ENCODE measurements at places on chromosomes 16 and 17.

- no peak for DNase-seq
Measured at GRCh38 chr17:63304704-63305261, 141.3 kb downstream of the CYB561 start.

DNA sequence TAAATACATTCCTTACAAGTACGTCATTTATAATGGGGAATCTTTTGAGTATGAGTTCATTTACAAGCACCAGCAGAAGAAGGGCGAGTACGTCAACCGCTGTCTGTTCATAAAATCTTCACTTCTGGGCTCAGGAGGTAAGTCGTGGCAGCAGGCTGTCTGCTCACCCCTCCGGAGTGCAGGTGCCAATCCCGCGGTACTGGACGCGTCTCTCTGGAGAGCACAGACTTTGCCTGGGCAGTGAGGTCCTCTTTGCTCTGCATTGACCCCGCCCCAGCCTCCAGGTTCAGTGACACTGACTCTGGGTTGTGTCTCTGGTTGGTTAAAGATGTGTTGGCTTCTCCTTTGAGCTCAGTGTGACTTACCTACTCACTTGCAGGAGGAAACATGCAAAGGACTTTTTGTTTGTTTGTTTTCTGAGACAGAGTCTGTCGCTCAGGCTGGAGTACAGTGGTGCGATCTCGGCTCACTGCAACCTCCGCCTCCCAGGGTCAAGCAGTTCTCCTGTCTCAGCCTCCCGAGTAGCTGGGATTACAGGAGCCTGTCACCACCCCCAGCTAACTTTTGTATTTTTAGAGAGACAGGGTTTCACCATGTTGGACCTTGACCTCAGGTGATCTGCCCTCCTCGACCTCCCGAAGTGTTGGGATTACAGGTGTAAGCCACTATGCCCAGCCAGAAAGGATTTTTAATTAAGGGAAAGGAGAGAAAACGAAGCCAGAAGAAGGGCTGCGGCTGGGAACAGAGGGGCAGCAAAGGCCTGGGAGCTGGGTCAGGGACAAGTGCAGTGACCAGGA, 31.2 kb downstream of the RNF213 start:
- no peak for DNase-seq

- DNase-seq: no peak
Measured at GRCh38 chr16:11245222-11245737, 10.7 kb downstream of the SOCS1 start.

DNA sequence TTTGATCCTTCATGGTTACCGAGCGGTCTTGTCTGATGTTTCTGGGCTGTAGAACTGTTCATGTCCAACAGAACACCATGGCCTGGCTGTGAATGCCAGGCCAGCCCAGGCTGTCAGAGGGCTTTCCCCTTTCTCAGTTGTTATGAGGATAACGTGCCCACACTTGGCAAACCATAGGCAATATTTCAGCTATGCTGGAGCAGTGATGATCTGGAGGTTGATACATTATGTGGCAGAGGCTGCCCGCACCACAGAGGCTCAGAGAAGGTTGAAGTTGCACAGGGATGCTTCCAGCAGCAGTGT, 92.9 kb downstream of the C16orf78 start:
- DNase-seq: no peak

GRCh38 chr17:60381958-60382357, 10.0 kb downstream of the USP32 start:
- no peak for DNase-seq

DNA sequence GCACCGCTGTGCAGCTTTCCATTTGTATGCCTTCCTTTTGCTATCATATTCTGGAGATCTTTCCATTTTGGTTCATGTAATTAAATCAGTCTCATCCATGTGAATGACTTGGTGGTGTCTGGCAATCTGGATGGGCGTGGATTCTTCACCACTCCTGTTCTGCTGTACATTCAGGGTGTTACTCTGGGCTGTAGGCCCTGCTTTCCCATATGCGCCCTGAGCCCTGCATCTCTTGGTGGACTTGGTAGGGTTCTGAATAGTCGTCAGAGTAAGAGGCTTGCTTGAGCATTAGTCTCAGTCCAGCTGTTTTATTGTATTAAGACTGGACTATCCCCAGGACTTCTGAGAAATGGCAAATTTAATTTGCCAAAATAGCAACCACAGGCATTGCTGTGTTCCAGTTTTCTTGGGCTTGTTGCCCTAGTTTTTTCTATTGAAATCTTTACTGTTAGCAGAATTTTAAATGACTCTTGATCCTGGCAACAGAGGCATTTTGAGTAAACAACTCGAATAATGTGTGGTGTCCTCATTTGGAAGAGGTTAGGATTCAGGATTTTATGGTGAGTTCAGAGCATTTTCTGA, 14.9 kb downstream of the BANP start:
- DNase-seq: no peak

DNA sequence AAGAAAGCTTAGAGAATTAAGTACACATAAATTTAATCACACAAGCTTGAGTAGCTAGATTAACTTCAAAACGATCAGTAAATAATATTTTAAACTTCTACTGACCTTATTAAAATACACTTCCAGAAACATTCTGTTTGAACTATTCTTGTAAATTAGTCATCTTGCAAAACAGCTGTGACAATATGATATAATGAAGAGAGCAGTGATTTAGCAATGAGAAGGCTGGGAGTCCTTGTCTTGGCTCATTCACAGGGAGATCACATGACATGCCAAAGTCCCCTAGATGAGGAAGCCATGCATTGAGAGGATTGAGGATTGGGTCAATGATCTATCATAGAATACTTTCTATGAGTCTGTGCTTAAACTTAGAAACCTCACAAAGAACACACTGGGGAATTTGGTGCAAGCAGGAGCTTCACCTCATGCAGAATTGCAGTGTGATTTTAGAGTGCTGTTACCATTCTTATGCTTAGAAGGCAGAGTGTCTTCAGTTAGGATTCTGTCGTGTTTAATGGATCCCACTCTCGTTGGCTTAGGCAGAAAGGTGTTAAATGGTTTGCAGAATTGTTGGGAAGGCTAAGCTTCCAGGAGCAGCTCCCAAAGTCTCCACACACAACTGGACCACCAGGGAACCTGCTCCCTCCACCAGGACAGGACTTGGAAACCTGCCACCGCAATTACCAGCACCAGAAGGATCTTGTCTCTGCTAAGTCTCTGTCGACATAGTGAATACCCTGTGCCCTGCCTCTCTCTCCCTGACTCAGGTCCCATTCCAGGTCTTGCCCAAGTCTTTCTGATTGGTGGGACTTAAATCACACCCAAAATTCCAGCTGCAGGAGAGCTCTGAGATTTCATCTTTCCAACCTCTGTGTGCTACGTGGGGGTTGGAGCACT, 87.1 kb downstream of the USP22 start:
- DNase-seq: no peak

DNA sequence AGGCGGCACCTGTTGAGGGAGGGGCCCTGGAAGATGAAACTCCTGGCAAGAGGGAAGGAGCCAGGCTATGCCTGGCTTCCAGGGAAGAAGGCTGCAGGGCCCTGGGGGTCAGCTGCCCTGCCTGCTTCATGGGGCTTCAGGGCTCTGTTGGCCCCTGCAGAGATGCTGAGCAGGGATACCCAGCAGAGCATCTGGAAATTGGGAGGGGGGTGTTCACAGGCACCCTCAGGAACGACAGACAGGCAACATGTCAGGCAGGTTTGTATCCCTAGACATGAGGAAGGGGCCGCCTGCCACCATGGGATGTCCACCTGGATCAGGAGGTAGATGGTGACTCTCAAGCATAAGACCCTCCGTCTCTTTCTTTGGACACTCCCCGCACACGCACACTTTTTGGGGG, 13.8 kb upstream of the ZNF423 start:
- DNase-seq: no peak

- DNase-seq: no peak
Measured at GRCh38 chr17:8391711-8392110, 5.9 kb downstream of the RNF222 start.

- no peak for DNase-seq
Measured at GRCh38 chr17:53844491-53845107, 21.9 kb downstream of the KIF2B start.

DNA sequence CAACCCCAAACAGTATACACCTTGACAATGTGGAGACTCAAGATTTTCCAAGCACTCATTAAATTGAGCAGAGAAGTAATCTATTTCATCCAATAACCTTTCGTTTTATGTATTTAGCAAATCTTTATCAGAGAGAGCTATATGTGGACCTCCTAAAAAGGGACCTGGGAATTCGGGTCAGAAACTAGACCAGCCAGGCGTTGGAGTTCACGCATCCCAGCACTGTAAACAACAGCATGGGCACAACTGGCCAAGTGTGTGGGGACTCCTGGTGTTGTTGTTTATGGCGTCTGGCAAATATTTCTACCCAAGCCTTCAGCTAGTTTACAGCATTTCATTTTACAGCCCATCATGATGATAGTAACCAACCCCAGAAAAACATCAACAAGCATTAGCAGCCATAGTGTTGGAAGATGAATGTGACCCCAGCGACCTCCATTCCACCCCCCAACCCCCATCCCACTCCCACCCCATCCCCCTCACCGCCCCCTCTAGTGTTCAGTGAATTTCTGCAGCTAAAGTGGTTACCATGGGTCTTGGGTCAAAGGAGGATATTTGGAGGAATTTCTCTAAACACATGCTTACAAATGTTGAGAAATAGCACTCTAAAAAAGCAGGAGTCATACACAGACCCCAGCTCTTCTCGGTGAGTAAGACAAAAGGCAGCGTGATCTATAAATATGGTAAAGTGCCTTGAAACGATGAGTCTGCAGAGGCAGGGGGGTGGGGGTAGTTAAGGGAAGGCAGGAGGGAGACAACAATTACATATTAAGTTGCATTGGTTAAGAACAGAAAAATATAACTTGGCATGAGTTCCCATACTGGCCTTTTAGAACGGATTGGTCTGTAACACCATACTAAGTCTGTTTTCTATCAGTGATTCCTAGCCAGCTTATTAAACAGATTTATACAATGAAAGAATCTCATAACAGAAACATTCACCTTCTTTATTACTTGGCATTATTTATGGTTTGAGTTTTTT, 91.4 kb upstream of the TBX2 start:
- no peak for DNase-seq

- no peak for DNase-seq
Measured at GRCh38 chr17:55521186-55521585, 9.9 kb upstream of the SMIM36 start.

GRCh38 chr16:65679785-65680184, 557.9 kb upstream of the CDH11 start:
- no peak for DNase-seq

DNA sequence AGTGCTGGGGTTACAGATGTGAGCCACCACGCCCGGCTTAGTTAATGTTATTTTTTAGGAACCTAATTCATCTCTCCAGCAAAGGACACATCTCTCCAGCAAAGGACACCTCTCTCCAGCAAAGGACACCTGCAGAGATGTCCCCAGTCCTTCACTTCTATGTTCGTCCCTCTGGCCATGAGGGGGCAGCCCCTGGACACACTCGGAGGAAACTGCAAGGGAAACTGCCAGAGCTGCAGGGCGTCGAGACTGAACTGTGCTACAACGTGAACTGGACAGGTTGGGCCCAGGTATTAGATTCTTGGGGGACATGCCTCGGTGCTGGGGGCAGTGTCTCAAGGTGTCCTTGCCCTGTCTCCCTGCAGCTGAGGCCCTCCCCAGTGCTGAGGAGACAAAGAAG, 4.7 kb downstream of the PFAS start:
- DNase-seq: no peak

- no peak for DNase-seq
Measured at GRCh38 chr17:82022310-82022980, at the start of gene CENPX. Gene CENPX (minus strand): TSS chr17:82022878. CDS start chr17:82022861, 17 bp downstream.

DNA sequence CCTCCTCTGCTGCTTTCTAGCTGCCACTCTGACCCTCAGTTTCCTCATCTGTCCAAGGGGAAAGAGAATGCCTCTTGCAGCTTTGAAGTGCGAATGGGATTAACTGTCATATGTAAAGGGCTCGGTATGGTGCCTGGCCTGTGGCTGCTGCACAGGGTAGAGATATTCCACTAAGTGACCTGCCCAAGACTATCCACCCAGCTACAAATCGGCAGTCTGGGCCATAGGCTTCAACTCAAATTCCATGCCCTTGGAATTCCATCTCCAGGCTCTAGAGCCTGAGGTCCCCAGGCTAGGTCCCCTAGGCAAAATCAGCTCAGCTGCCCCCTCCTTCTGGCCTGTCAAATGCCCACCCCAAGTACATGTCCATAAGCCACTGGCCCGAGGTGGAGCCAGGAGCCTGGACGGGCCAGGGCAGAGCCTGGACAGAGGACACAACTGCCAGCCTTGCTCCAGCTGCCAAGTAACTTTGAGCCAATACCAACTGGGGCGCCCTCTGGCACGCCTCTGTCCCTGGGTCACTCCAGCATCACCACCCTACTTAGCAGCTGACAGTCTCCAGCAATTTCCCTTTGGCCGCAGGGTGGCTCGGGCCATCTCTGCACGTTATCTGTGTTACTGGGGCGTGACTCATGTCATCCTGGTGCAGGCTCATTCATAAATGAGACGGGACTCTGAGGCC, 57.2 kb downstream of the SDK2 start:
- no peak for DNase-seq
